ENCODE measurements at places on chromosomes 6 and 20.

- no peak for DNase-seq
Measured at GRCh38 chr20:42531508-42531961, 658.2 kb downstream of the PTPRT start.

DNA sequence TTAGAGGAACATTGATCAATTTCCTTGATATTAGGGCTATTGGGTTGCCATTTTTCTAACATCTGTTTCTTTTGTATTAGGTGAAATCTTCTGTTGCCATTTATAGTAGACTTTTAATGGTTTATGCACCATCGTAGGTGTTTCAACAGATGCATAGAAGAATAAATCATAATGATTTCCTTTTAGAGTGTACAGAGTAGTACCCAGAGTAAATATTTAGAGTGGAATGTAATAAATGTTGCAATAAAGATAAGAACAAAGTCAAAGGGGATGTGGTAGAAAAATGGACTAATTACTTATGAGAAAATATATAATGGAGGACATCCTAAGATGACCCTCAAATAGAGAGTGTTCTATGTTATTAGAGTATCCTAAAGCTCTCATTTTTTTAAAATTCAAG, 643.0 kb upstream of the CITED2 start:
- DNase-seq: no peak

DNA sequence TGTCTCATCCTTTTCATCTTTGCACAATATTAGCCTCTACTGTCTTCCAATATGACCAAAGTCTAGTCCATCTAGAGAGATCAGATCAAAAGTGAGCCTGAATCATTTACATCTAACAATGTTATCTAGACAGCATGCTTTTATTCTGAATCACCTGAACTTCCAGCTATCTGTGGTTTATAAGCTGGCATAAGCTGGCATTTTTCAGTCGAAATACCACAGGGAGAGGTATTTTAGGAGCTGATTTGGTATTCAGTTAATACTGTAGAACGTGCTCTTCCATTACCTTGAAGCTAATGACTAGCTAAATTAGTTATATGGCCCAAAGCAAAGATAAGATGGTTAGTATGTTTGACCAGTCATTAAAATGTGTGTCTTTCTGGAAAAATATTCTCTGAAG, 188.3 kb upstream of the AGPAT4 start:
- DNase-seq: no peak

DNA sequence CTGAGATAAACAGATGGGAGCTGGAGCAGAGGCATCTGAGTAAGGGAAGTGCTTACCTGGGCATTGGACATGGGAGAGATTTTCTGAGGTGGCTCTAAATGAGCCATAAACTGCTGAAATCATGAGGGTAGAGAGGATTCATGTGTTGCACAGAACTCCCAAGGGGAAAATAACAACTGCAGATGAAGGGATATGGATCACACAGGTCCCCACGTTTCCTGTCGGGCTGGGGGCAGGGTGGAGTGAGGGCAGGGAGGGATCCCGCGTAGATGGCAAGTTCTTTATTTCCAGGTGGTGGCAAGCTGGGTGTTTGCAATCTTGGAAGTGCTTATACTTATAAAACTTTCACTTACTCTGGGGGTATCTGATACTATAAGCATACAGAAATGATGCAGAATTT, 422.6 kb upstream of the FLRT3 start:
- DNase-seq: no peak

DNA sequence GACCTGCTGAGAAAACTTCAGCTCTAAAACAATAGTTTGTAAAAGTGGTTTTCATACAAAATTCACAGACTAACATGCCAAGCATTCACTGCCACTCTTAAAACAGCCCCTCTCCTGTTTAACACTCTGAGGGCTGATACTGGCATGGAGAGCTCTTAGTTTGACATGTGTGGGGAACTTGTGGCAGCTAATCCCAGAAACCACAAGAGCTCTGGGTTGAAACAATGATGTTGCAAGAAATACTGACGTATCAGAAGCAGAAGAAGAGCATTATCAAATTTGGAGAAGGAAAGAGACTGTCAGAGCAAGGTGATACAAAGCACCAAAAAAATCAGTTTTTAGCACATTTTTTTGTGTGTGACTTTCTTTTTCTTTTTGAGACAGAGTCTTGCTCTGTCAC, 5.1 kb downstream of the BEND3 start:
- peak; percentile 72 for DNase-seq

GRCh38 chr6:140203661-140204147, 829.3 kb upstream of the CITED2 start:
- DNase-seq: no peak

DNA sequence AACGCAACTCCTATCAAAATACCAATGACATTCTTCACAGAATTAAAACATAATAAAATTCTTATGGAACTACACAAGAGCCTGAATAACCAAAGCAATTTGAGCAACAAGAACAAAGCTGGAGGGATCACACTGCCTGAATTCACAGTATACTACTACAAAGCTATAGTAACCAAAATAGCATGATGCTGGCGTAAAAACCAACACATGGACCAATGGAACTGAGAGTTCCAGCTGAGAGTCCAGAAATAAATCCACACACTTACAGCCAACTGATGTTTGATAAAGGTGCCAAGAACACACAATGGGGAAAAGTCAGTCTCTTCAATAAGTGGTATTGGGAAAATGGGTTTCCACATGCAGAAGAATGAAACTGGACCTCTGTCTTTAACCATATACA, 6.9 kb downstream of the MLIP start:
- no peak for DNase-seq

GRCh38 chr20:3221398-3222226, 12.3 kb downstream of the ITPA start:
- DNase-seq: no peak

DNA sequence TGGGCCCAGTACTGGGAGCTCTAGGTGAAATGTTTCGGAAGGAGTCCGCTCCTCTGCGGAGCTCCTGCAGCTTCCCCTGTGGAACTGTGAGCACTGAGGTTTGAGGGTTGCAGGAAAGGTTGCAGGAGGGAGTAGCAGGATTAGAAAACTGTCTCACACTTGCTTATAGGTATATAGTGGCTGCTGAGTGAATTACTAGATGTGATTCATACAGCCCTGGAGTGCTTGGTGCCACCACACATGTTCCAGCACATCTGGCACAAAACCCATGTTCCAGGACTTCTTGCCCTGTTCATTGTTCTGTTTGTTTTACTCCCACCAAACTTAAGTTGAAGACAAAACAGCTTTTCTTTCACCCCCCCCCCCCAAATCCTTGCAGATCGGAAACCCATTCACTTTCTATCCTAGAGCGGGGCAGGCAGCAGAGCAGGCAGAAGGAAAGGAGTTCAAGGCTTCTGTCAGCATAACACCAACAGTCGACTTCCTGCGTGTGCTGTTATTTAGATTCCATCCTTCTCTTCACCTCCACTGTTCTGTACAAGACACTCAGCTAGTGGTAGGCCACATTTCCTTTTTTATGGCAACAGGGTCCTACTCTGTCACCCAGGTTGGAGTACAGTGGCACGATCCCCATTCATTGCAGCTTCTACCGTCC, 669 bp upstream of the PEX6 start:
- no peak for DNase-seq

- DNase-seq: no peak
Measured at GRCh38 chr6:119142637-119143036, 64.2 kb upstream of the FAM184A start.

DNA sequence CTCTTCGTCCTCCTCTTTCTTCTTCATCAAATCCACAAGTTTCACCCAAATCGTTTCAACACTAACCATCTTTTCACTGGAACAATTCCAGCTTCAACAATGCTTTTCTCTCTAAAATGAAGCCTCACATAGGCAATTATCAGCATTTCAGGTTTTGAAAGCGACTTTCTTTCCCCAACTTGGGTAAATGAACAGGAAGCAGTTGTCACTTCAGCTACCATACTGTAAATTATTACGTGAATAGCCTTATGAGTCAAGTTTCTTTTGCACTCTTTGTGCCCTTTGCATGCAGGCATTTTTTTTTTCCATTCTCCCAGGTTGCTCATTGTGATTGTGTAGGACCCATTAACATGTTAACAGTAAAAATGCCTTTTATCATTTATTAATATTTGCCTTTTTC, 121.7 kb upstream of the BTBD3 start:
- DNase-seq: no peak

DNA sequence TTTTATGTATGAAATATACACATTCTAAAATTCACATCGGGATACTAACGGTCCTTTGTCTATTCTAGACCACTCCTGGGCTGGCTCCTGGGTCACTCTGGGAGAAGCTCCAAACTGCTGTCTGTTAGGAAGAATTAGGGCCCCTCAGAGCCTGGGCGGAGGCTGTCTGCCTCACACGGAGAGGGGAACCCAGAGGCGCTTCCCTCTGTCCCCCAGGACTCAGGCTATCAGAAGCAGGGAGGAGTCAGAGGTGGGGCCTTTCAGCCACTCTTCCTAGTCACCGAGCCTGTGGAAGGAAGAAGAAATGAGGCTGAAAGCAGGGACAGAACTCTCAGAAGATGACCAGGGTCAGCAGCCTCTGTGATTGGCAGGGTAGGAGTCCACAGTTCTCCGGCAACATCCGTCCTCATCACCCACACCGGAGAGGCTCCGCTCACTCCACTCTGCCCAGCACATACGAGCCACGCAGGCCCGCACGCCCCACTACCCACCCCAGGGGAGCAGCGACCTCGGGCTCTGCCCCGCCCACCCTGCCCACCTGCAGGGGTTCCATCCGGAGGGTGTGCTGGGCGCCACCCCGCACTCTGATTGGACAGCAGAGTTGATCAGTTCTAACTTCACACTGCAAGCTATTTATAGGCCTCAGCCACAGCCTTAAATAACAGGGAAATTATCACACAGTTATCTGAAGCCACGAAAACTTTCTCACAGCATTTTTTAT, 182.1 kb upstream of the AFDN start:
- DNase-seq: no peak

- no peak for DNase-seq
Measured at GRCh38 chr20:63087236-63087871, 80.6 kb upstream of the BHLHE23 start.

DNA sequence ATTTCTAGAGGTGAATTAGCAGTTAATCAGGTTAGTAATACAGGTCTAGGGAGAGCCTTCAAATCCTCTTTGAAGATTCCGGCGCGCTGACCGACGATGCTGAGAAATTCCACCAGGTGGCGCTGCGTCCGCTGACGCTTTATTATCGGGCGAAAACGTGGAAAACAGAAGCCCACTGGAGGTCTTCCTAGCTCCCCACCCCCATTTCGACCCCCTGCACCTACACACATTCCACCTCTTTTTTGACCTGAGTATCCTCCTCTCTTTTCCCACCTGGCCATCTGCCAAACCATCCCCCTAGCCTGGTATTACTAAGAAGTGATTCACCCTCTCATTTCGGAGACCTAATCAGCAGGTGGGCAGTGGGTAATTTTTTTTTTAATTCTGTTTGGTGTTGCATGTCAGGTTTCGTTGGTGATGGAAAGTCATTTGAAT, 65.4 kb upstream of the RIN2 start:
- no peak for DNase-seq

- no peak for DNase-seq
Measured at GRCh38 chr6:69379518-69379917, 417.3 kb downstream of the LMBRD1 start.

DNA sequence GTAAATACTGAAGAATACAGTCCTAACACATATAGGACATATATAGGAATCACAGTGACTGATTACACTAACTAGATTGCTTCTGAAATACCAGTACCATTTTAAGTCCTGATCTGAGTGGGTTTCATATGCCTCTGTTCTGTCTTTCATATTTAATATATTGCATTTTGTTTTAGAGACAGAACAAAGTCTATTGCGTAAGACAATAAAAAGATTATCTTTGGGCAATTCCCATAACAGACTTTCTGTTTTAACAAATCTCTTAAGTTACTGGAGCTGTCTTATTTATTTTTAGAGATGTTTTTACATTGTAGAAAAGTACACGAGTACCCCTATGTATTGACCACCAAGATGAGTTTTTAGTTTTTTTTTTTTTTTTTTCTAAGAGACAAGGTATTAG, 29.6 kb downstream of the ANKRD6 start:
- DNase-seq: no peak

GRCh38 chr6:71675386-71675785, 211.0 kb upstream of the RIMS1 start:
- DNase-seq: no peak

GRCh38 chr20:49132995-49133478, 55.1 kb downstream of the STAU1 start:
- peak; percentile 5 for DNase-seq

Measured in GDM1 (cell line).